ENCODE measurements at places on chromosomes 2 and 18. TPM values are rescaled to one million over a fixed set of nuclear protein-coding genes. Genes with fewer than 3 reads are reported as not detected.
A peak's percentile ranks its signal among the peaks of the same experiment; 100 is the strongest.

SERPINB3 gene
- total RNA-seq = 70.3 TPM

CRACDL gene
- 5.8 TPM for total RNA-seq

OSBPL1A gene
- total RNA-seq = 97.1 TPM

GEN1 gene
- total RNA-seq = 5.8 TPM

UGT1A3 gene
- total RNA-seq = not detected

BOK gene
- total RNA-seq = 69.4 TPM

IFIH1 gene
- total RNA-seq = 24.1 TPM

DSG1 gene
- total RNA-seq = 0.31 TPM

HOXD12 gene
- not detected for total RNA-seq

POMC gene
- total RNA-seq = 2.5 TPM

HOXD4 gene
- not detected for total RNA-seq

LBX2 gene
- 0.58 TPM for total RNA-seq

DNA sequence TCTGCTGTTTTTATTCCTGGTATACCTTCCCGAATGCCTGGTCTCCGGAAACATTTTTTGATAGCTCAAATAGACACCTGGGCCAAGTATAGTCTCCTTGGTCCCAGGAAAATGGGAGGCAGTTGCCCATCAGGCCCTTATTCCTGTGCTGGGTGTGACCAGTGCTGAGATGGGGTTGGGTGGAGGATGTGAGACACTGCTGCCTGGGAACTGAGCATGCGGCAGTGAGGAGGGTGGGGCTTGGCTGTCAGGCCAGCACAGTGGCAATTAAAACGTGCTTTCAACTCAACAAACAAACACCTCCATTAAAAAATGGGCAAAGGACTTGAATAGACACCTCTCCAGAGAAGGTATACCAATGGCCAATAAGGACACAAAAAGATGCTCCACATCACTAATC is 12.5 kb downstream of the KLHL29 start:
- no peak for ATAC-seq

GRCh38 chr2:95274291-95275150 is at the start of gene PROM2:
Gene PROM2, plus strand, starts transcription at chr2:95274449. Its CDS starts 137 bp downstream, at chr2:95274586.
- no peak for ATAC-seq

DNA sequence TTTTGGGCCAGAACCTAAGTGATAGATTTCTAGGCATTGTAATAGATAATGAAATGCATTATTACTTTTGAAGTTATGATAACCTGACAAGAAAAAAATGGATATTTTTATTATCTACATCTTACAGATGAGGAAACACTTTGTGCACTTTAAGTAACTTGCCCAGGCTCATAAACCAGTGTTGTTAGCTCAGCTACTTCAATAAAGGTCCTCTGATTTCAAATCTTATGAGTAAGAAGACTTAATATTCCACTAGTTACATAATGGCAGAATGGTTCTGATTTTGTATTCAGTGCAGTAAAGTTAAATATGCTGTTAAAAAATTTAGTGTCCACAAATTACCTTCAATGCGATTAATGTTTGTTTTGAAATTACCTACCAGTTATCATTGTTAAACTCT is 199.0 kb downstream of the BABAM2 start:
- no peak for ATAC-seq

GRCh38 chr2:44550561-44550960 is 188.8 kb downstream of the CAMKMT start:
- ATAC-seq = no peak

DNA sequence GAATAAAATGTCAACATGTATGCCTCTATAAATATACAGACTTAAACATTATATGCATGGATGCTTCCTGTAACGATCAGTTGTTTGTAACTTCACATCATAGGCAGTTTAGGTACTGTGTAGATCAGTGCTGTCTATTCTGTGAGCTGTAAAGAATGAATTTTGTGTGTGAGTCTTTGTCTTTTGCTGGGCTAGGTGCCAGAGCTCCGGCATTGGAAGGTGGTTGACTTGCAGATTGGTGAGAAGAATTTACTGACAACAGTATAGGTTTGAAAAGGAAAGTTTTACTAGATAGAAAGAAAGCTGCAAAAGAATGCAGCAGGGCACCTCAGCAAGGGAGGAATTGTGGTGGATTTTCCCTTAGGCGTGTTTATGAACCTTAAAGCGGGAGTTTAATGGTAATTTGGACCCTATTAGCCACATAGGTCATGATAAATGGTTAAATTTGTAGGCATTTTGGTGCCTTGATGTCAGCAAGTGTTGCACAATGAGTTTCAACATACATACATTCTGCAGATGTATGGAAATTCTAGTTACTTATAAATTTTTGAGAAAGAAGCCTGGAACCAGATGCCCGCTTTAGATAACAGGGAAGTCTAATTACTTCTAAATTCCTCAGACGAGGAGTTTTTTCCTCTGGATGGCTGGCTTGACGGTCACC is 6.7 kb upstream of the QPCT start:
- ATAC-seq = no peak

DNA sequence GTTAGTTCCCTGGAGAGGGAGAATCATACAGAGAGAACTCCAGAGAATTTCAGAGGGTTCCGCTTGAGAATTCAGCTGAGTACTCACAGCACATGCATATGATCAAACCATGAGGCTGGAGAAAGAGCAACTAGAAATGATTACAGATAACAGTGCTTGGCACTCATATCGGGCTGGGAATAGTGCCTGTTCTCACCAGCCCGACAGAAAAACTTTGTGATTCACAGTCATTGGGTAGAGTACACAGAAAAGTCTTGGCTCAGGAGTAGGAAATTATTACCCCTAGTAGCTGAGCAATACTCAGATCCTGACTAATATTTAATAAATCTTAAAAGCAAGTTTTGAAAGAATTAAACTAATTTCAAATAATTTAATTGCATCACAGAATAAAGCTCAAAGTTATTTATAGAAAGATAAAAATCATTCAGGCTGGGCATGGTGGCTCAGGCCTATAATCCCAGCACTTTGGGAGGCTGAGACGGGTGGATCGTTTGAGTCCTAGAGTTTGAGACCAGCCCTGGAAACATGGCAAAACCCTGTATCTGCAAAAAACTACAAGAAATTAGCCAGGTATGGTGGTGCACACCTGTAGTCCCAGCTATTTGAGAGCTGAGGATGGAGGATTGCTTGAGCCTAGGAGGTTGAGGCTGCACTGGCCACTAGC is 6.8 kb downstream of the WDPCP start:
- peak; percentile 53 for ATAC-seq

GRCh38 chr18:48002933-48003365 is 72.5 kb upstream of the SMAD2 start:
- ATAC-seq = peak; percentile 55

DNA sequence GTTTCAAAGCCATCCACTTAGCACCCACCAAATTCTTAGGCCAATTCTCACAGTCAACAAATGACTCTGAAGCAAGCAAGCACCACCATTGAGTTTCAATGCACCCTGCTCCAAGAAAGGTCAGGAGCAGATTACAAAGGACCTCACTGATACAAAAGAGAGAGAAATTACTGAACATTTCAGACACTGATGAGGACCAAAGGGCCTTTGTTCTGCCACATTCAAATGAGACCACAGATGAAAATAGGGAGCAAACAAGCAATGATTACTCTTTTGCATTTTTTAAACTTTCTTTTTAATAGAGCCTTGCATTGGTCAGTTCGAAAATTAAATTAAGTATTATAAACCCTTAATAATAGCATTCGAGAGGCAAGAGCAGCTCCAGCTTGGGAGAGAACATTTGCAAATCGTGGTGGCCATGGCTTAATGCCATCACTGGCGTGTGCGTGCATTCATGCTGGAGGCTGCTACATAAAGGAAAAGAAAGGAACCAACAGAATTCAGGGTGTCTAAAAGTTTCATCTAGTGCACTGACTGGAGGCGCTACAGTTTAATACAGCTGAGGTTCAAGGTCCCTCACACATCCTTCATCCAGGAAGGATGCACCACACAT is 87.5 kb downstream of the KLF7 start:
- ATAC-seq = no peak

DNA sequence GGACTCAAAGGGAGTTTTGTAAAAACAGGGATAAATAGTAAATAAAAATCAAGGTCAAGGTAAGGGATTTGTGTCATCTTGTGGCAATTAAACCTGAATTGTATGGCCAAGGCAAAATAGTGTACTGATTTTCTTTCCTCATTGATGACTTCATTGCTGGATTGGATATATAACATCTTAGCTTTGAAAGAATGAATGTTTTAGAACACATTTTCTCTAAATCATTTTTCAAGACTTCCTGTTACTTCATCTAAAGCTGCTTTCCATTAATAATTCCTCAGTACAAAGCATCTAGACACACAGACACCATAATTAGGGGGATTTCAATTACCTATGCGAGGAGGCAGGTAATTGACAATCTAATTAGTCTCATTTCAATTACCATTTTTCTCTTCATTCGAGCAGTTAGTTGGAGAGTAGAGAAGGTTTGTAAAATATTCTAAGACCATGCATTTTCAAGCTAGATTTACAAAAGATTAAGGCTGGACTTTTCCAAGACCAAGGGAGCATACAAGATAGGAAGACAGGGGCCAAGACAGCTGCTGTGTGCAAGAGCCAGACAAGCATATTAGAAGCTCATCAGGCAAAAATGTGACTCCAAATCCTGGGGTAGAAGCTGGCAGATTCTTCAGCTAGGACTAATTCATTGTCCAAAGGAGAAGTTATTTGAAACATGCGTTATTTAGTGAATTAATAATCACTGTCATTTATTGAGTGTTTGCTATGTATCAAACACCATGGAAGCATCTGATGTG is 253.6 kb downstream of the EPHA4 start:
- no peak for ATAC-seq

GRCh38 chr18:49459404-49460171 is 857 bp downstream of the DYM start:
- ATAC-seq = no peak

GRCh38 chr2:129459200-129459876 is 520.1 kb upstream of the RAB6C start:
- no peak for ATAC-seq

GRCh38 chr2:72457801-72458516 is 310.3 kb upstream of the CYP26B1 start:
- no peak for ATAC-seq

DNA sequence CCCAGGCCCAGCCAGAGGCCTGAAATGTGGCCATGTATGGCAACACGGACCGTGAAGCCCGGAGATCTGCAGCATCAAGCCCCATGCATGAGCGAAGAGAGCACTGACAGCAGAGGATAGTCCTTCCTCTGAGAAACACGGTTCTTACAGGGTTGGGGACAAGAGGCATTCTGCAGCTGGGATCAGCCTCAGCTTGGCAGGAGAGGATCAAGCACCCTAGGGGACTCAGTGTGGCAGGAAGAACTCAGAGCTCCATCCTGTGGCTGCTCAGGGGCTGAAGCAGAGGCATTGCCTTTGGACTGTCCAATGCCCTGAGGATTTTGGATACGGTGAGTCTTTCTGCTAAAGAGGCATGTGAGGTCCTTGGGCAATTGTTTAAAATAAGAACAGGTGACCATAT is 368.7 kb downstream of the ZNF516 start:
- ATAC-seq = no peak

GRCh38 chr2:86634352-86634751 is 10.7 kb upstream of the RNF103 start:
- no peak for ATAC-seq

- ATAC-seq = no peak
Measured at GRCh38 chr2:163657281-163657656, 78.5 kb downstream of the FIGN start.

- ATAC-seq = no peak
Measured at GRCh38 chr18:44747157-44747556, 66.5 kb downstream of the SETBP1 start.

GRCh38 chr2:118112771-118113334 is 24.6 kb downstream of the INSIG2 start:
- no peak for ATAC-seq

- no peak for ATAC-seq
Measured at GRCh38 chr2:62641410-62641843, 64.1 kb upstream of the EHBP1 start.

- peak; percentile 83 for ATAC-seq
Measured at GRCh38 chr2:238974501-238975166, 126.7 kb downstream of the TWIST2 start.

DNA sequence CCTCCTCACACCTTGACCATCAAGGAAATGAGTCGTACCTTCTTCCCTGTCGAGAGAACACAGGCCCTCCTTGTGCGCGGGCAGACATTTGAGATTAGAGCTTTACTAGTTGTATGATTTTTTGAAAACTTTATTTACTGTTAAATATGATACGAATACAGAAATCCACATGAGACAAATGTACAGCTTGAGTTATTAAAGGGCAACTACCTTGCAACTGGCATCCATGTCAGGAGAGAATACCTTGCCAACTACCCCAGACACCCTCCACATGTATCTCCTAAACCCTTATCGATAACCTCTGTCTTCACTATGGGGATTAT is 28.3 kb downstream of the KLHL23 start:
- ATAC-seq = no peak

DNA sequence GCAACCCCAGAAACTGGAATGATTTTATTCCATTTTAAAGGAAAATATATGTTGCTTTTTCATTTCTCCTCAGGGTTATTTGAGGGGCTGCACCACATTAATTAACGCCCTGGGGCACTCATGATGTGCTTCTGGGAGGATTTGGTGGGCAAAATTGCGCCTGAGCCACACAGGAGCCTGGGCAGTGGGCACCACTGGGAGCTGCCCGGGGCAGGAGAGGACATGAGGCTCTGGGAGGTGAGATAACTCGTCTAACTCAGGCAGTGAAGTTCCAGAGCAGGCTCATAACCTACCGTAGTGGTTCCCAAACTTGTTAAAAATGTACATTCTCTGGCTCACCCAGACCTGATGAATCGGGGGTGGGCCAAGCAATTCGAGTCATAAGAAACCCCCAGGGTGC is 68.3 kb downstream of the EDAR start:
- ATAC-seq = no peak

All from gastroesophageal sphincter (tissue), 4 donors.